ENCODE measurements at places on chromosomes 5 and 9. TPM values are rescaled to one million over a fixed set of nuclear protein-coding genes. Genes with fewer than 3 reads are reported as not detected.

The ANKDD1B gene
- 0.51 TPM for total RNA-seq

The CCL28 gene
- total RNA-seq, result 2.1 TPM

The FOXD4L3 gene
- under 0.01 TPM for total RNA-seq

The FGF10 gene
- not detected for total RNA-seq

The KIAA0825 gene
- 1.4 TPM for total RNA-seq

All from dermis microvascular lymphatic vessel endothelial cell (primary cell).